ENCODE measurements at places on chromosomes 7 and 10.

DNA sequence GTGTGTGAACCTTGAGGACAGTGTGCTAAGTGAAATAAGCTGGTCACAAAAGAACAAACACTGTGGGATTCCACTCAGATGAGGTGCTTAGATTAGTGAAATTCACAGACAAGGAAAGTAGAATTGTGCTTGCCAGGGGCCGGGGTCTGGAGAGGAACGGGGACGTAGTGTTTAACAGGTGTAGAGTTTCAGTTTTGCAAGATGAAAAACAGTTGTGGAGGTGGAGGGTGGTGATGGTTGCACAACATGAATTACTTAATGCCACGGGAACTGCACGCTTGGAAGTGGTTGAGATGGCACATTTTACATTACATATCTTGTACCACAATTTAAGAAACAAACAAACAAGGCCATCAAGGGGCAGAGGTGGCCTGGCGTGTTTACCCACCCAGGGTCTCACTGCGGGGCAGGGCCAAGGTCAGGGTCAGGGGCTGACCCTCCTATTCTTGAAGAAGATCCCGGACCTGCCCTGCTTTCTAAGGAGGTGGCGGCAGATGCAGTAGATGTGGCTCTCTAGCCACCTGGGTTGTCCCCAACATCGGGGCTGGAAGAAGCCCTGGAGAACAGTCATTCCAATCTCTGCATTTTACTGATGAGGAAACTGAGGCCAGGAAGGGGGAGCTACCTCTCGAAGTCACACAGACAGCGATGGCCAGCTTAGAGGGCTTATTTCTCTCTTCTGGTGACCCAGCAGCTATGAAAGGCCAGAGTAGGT lies 91.5 kb upstream of the LRRC4 start:
- no peak for DNase-seq

DNA sequence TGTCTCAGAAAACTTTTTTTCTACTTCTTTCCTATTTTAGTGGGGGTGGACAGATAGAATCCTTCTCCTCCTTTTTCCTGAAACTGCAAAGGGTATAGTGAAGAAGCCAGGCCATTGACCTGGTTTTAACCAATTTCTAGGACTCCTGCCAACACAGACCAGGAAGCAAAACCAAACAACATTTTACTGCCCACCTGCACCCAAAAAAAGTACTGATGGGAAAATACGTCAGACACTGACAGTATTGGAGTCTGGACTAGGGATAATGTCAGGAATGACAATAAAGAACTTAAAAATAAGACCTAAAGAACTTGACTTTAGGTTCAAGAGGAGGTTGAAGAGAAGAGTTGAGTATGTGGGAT lies 5.0 kb upstream of the STEAP4 start:
- no peak for DNase-seq

- DNase-seq = no peak
Observed at GRCh38 chr10:26525586-26525985, 87.4 kb downstream of the APBB1IP start.

DNA sequence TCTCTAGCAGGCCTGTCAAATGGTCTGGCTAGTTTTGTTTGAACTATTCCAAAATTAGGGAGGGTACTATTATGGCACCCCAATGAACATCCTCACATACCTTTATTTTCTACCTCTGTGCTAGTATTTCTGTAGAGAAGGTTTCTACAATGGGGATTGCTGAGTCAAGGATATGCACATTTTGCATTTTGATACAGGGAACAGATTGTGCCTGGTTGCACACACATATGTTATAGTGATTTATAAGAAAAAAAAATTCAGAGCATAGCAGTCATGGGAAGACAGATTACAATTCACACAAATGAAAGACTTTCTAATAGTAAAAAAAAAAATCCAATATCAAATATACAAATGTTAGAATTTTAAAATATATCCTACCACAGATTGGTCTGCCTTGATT lies 14.1 kb upstream of the NRBF2 start:
- DNase-seq = no peak

- DNase-seq = no peak
Observed at GRCh38 chr7:66050990-66051448, 24.6 kb upstream of the ASL start.

DNA sequence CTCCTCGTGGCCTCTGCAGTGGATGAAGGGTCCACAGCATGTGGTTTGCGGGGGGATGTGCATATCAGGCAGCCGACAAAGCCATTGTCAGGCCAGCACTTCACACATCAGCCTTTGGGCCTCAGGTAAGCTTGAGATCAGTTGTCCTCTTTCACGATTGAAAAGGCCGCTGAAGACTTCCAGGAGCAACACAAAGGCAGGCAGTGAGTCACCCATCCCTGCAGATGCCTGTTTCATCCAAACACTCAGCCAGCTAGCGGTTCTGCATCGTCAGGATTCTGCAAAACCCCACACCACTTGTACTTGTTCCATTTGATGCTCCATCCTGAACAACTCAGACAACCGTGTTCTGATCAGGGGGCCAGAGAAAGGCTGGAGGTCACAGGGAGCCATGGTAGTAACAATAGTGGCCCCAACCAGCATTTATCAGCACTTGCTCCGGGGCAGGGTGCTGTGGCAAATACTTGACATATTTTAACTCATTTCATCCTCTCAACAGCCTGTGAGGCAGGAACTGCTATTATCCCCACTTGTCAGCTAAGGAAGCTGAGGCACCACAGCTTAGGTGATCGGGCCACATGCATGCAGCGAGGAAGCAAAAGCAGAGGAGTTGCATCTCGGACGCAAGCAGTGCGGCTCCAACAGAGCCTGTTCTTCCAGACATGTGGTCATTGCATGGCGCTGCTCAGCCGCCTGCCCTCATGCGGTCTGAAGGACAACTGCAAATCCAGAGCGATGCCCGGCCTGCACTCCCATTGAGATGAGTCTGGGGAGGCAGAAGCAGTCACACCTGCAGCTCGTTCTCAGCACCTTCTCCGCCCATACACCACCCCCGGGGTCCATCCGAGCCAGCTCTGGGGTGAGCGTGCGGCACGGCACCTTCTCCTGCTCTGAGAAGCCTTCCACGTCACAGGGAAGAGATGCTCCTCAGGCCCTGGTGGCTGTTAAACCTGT lies 144.9 kb downstream of the PAXIP1 start:
- peak; percentile 52 for DNase-seq

DNA sequence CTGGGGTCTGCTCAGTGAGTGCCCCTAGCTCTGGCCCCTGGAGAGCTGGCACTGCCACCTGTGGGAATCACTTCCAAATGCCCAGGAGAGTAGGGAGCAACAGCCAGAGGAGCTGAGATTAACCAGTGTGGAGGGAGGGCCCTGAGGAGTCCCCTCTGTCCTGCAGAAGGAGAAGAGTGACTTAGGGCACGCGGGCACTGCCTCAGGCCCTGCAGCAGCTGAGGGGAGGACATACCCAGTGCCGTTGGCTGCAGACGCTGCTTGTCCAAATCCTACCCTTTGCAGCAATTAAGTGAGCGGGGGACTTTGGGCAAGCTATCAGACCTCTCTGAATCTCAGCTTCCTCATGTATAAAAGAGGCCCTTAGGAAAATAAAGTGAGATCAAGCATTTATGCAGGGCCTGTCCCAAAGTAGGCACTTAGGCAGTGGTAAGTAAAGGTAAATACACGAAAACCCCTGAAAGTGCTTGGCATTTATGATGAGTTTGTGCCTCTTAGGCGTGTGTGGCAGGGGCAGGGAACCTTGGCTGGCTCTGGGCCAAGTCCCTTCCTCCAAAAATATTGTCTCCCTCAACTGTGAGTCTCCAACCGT lies 16.9 kb downstream of the PRF1 start:
- peak; percentile 29 for DNase-seq

GRCh38 chr7:85023066-85023712 lies 163.7 kb downstream of the SEMA3D start:
- DNase-seq = no peak

GRCh38 chr7:77917500-77918262 lies 119.1 kb downstream of the PHTF2 start:
- no peak for DNase-seq

GRCh38 chr10:22314852-22315251 lies 1.3 kb upstream of the COMMD3 start:
- no peak for DNase-seq
